ENCODE measurements at places on chromosomes 1 and 21.

- no peak for DNase-seq
Measured at GRCh38 chr1:29497395-29498125, 261.2 kb downstream of the PTPRU start.

DNA sequence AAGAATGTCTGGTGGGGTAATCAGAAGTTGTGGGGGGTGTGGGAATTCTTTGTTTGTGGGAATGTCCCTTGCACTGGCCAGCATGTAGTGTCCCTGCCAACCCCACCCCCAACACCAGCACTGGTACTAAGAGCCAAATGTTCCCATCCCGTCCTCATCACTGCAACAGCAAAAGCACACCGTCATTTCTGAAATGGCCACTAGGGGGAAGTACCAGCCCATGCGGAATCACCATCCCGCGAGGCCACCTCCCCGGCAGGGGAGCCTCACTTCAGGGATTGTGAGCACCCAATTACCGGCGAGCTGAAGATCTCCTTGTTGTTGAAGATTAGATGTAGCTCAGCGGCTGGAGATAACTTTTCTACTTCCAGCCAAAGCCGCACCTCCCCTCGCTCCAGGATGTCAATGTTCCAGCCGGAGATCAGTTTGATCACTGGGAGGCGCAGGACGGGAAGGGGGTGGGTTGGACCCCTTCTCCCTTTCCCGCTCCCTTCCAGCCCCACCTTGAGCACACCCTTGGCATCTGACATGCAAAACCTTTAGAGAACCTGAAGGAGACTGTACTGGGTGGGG, 41.0 kb downstream of the MYOM3 start:
- no peak for DNase-seq

GRCh38 chr1:24102961-24103360, 9.0 kb downstream of the MYOM3 start:
- no peak for DNase-seq

GRCh38 chr1:17596651-17597509, 57.4 kb downstream of the ARHGEF10L start:
- DNase-seq: no peak

All from vagina (tissue), 2 donors.